CD4-positive, alpha-beta T cell treated with Interferon alpha-2 for 1 hour (primary cell): ENCODE measurements at places on chromosomes 7 and 10.

DNA sequence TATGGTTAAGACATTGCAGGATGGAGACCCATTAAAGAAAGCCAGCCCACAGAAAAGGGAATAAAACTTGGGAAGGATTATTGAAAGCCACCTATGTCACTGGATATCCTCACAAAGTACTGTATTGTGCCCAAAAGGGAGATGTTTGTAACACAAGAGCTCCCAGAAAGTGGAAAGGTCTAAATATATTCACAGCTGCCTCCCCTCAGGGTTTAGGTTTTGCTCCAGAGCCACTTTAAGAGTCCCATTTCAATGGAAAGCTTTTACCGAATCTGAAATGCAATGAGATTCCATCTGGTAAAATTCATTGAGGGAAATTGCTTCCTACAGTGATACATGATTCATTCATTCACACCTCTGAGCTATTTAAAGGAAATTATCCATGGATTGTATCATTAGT, 176.4 kb downstream of the XPNPEP1 start:
- no peak for DNase-seq

- DNase-seq, result no peak
These were observed 37.9 kb upstream of the MTPAP start for GRCh38 chr10:30386801-30387588.

GRCh38 chr10:131617113-131617858, 283.5 kb upstream of the PPP2R2D start:
- DNase-seq, result no peak

DNA sequence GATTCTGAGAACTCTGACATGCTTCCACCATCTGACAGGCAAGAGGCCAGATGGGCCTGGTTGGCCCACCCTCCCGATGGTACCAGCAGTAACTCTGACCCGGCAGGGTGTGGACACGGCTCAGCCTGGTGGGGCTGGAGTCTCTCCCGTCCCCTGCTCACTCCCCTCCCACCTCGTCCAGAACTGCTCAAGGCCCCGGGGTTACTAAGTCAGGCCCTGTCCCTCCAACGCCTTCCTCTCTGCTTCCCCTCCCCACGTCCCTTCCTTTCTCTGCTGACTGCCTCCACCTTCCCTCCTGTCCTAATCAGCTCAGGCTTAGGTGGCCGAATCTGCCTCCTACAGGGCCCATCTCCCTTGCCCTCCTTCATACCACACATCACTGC, 12.5 kb downstream of the CALML5 start:
- DNase-seq, result no peak

DNA sequence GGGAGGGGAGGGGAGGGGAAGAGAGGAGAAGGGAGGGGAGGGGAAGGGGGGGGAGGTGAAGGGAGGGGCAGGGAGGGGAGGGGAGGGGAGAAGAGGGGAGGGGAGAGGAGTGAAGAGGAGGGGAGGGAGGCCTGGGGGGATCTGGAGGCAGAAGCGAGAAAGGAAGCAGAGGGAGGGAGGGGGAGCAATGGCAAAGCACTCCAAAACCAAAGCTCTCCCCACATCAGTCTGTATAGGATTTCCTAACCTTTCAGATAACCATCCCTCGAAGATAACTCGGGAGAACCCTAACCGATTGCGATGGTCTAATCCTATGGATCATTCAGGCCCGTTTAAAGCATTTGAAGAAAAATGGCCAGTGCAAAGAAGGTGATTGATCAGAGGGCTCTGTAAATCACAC, 19.0 kb downstream of the EBF3 start:
- no peak for DNase-seq

- DNase-seq, result no peak
These were observed 33.1 kb upstream of the R3HCC1L start for GRCh38 chr10:98101366-98101765.

- no peak for DNase-seq
These were observed 123.1 kb downstream of the NRBF2 start for GRCh38 chr10:63256009-63256773.

- DNase-seq, result no peak
These were observed 223.8 kb downstream of the PLXDC2 start for GRCh38 chr10:20040012-20040411.

DNA sequence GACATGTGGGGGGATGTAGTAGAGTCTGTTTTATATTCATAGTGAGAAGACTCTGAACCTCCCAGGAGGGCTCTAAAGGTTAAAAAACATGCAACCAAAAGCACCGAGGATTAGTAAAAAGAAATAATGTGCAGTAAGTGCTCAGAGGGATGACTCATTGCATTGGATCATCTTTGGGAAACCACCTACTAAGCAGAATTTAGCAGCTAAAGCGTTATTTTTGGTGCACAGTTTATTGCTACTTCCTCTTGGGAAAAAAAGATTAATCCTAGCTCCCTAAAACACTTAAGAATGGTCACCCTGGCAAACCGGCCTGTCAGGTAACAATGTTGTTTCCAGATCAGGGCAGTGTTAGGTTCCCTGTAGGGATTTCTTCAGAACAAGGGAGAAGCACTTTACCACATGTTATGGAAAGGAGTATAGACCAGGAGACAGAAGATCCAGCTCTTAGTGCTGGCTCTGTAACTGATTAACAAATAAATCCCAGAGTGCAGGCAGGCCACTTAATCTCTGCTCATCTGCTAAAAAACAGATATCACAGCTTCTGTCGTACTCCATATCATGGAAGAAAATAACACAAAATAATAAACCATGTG, 44.8 kb upstream of the FAM133B start:
- peak; percentile 32 for DNase-seq

- DNase-seq, result no peak
These were observed 95.5 kb downstream of the PPP1R17 start for GRCh38 chr7:31782411-31782991.

GRCh38 chr7:99679400-99680191, at the start of gene CYP3A5:
Gene CYP3A5, minus strand, starts transcription at chr7:99679996. Its CDS starts 100 bp downstream, at chr7:99679896.
- no peak for DNase-seq

- no peak for DNase-seq
These were observed 119.6 kb downstream of the PRKAG2 start for GRCh38 chr7:151757274-151757673.
